T-cell (primary cell): ENCODE measurements at places on chromosomes 1 and 21. TPM values are rescaled to one million over a fixed set of nuclear protein-coding genes. Genes with fewer than 3 reads are reported as not detected.

Gene GBP4
- total RNA-seq: 61.3 TPM

Gene S100A2
- not detected for total RNA-seq

Gene ANKRD65
- not detected for total RNA-seq

Gene RAB25
- 2.3 TPM for total RNA-seq

Gene LMOD1
- not detected for total RNA-seq

Gene ZNF695
- not detected for total RNA-seq

Gene KRTAP11-1
- not detected for total RNA-seq

Gene TMEM52
- total RNA-seq: not detected

Gene CD1D
- not detected for total RNA-seq

Gene IL20
- not detected for total RNA-seq

Gene MXRA8
- total RNA-seq: 1.1 TPM

Gene SYT6
- not detected for total RNA-seq

Gene ILDR2
- 0.30 TPM for total RNA-seq

Gene RAD54L
- 1.8 TPM for total RNA-seq

Gene FCGR1A
- total RNA-seq: not detected

Gene ETV3L
- not detected for total RNA-seq

Gene OVAAL
- not detected for total RNA-seq

Gene TEX38
- total RNA-seq: not detected

Gene PAX7
- not detected for total RNA-seq

Gene JMJD4
- total RNA-seq: 35.1 TPM

Gene CD5L
- not detected for total RNA-seq

Gene IGSF8
- 41.8 TPM for total RNA-seq

Gene CFHR5
- not detected for total RNA-seq

Gene CNKSR1
- total RNA-seq: 3.3 TPM

Gene DYNLT4
- total RNA-seq: 3.8 TPM

Gene GUCA2A
- total RNA-seq: not detected

Gene FAAH
- 10.4 TPM for total RNA-seq

Gene CAPN9
- not detected for total RNA-seq

Gene OR10J1
- not detected for total RNA-seq

Gene NDC1
- total RNA-seq: 11.2 TPM

Gene LGR6
- total RNA-seq: 1.5 TPM

Gene RCSD1
- total RNA-seq: 126 TPM

Gene SELENBP1
- 1.2 TPM for total RNA-seq

Gene FCRL1
- 2.4 TPM for total RNA-seq

Gene GBP7
- not detected for total RNA-seq

Gene SH2D2A
- total RNA-seq: 67.1 TPM

Gene SPATA1
- 2.5 TPM for total RNA-seq

Gene CRP
- not detected for total RNA-seq

Gene WDR64
- 0.25 TPM for total RNA-seq

Gene APCS
- not detected for total RNA-seq

Gene TMEM69
- 17.0 TPM for total RNA-seq

Gene MANEAL
- total RNA-seq: 2.8 TPM

Gene CR1L
- not detected for total RNA-seq
